ENCODE measurements at places on chromosomes 12 and 14.

- no peak for DNase-seq
These were observed 4.0 kb downstream of the GLT1D1 start for GRCh38 chr12:128857133-128857763.

DNA sequence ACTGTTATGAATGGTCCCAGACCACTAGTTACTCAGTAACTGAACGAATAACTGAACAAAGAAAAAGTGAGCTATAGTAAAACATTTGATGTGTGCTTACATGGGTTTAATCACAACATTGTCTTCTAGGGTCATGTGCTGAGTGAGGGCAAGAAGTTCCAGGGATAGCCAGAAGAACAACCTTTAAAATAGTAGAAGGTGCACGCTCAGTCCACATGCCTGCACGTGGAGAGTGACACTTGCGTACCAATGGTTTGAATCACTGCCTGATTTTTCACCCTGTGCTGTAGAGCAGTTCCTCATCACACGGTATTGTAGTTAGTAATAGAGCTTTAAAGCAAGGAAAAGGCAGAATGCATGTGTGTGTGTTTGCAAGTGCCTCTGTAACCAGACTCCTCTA is 224.2 kb downstream of the EGLN3 start:
- DNase-seq = no peak

DNA sequence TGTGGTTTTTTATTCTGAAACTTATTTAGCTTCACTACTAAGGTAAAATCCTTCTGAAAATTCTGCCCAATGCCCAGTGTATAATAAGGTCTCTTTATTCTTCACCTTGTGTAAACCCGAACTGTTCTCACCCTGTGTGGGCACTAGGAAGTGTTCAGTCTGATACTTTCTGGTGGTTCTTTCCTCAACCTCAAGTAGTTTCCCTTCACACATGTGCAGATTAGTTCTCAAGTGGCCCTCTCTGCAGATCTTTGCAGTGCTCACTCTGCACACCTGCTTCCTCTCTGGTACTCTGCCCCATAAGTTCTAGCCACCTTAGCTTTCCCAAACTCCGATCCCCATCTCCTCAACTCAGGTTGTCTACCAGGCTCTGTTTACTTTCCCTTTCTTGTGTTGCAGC is 61.6 kb downstream of the RAD51B start:
- DNase-seq = no peak

DNA sequence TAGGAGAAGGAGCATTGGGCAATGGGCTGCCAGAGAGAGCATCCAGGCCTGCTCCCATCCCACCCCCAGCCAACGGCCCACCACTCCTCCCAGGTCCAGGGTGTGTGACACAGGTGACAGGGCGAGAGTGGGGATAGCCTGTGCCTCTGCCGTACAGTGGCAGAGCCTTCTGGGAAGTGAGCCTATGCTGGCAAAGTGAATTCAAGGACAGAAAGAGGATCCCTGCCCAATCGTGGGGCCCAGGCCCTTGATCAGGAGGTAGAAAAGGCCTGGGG is 553 bp upstream of the KRT79 start:
- no peak for DNase-seq

DNA sequence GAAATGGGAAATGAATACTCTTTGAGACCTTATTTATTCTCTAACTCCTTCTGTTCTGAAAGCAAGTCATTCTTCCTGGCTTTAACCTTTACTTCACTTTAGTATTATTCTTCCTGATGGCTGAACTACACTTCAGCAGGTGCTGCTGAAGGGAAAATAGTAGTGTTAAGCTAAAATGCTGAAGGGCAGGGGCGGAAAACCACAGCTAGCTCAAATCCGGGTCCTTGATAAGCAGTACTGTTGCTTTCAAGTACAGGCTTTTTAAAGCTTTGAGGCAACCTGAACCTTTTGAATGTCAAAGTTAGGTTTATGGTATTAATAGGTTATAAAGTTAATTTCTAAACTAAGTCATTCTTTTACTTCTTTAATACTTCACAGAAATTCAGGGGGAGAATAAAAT is 10.7 kb downstream of the CCDC196 start:
- no peak for DNase-seq

DNA sequence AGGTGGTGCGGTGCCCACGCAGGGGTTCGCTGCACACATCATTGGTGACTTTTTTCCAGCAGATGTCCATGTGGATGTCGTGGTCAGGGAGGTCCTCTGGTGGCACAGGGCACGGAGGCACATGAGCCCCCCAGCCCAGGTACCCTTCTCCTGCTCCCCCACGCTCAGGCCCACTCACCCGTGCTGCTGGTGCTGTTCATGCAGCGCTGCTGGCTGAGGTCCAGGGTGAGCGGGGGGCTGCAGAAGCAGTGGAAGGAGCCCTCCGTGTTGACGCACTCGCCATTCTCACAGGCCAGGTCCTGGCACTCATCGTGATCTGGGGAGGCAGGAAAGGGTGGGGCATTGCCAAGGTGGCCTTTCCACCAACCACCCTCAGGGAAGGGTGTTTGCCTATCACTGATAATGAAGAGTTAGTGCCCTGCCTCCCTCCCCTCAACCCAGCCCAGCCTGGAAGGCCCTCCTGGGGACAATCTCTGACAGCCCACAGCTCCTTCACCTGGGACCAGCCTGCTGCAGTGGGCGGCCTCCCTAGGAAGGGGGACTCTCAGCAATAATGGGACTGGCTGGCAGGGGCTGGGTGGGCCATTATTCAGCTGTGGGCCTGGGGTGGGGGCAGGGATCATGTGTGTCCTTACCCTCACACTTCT is 9.8 kb downstream of the ISCA2 start:
- DNase-seq = no peak

- DNase-seq = no peak
These were observed 3.4 kb upstream of the FBXO34 start for GRCh38 chr14:55267820-55268219.

GRCh38 chr14:72711936-72712335 is 182.0 kb downstream of the DPF3 start:
- no peak for DNase-seq

DNA sequence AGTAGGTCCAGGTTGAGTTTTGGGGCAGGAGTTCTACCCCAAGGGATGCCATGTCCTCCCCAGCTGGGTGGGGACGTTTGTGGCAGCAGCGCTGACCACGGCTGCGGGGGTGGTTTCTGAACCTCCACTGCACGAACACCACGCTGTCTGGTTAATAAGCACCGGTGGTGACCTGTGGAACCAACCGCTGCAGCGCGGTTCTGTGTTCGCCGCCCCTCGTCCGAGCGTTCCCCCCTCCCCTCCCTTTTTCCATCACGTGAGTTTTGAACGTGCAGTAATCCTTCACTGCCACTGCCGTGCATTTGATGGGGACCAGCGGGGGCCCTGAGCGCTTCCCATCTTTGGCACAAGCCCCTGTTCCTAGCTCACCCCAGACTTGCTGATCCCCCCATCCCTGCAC is 6.4 kb upstream of the ADSS1 start:
- DNase-seq = no peak

DNA sequence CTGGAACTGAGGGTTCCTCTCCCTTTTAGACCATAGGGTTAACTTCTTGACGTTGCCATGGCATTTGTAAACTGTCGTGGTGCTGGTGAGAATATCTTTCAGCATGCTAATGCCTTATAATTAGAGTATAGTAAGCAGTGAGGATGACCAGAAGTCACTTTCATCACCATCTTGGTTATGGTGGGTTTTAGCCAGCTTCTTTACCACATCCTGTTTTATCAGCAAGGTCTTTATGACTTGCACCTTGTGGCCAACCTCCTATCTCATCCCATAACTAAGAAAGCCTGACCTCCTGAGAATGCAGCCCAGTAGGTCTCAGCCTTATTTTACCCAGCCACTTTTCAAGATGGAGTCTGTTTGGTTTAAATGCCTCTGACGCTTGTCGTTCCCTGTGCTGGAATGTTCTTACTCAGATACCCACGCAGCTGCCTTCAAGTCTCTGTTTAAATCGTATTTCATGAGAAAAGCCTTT is 44.2 kb downstream of the BBS10 start:
- peak; percentile 45 for DNase-seq

DNA sequence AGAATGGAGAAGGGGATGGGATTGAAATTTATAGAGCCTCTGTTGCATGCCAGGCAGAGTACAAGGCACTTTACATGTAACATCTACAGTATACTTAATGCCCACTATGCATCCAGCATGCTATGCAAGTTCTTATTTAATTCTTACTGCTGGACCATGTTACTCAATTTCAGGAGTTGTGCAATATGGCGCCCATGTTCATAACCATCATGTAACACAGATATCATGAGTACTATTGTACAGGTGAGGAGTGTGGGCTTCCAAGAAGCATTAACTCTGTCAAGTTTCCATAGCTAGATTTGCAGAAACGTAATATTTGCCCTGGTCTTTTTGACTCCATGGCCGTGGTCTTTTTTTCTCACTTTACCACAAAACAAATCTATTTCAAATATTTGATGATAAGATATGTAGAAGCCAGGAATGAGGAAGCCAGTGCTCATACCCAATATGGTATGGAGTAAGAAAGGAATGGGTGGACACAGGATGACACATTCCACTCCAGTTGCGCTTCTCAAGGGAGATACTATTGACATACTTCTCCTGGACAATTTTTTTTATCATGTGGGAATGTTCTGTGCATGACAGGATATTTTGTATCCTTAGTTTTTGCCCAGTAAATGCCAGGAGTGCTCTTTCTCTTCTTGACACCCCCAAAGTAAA is 191.8 kb downstream of the C12orf75 start:
- DNase-seq = peak; percentile 32

DNA sequence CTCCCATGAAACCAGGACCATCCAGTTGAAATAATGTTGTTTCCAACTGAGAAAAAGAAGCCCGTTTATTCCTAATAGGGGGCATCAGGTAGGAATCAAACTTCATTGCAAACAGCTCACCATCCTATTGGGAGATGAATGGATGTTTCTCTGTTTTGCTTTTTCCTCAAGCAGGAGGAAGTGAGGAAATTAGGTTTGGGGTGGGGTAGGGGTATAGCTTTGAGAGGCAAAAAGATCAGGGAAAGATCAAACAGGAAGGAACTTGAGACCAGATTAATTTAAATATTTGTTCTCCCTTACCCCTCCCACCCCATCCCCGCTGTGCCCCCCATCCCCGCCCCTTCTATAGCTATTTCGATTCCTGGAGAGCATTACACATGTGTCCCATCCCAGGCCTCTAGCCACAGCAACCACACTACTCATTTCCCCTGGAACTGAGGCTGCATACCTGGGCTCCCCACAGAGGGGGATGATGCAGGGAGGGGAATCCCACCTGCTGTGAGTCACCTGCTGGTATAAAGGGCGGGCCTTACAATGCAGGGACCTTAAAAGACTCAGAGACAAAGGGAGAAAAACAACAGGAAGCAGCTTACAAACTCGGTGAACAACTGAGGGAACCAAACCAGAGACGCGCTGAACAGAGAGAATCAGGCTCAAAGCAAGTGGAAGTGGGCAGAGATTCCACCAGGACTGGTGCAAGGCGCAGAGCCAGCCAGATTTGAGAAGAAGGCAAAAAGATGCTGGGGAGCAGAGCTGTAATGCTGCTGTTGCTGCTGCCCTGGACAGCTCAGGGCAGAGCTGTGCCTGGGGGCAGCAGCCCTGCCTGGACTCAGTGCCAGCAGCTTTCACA is at the start of gene IL23A:
IL23A (plus strand) TSS at position 577 of the 850 bp plus-strand sequence; CDS start at position 738, 161 bp downstream.
- peak; percentile 32 for DNase-seq

- no peak for DNase-seq
These were observed 59.6 kb upstream of the EEA1 start for GRCh38 chr12:92988622-92989130.

GRCh38 chr14:53328841-53329240 is 175.7 kb upstream of the DDHD1 start:
- no peak for DNase-seq

DNA sequence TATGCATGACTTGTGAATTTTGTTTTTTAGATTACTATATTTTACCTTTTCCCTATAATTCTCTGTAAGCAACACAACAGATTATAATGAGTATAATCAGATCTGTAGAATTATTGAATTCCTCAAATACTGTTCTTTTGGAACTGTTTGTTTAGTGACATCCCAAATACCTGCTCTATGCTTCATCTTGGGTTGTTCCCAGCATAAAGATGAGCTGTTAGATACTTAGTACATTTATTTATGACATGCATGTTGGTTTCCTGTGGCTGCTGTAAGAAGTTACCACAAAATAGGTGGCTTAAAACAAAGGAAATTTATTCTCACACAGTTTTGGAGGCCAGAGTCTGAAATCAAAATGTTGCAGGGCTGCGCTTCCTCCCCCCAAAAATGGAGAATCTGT is 78.4 kb downstream of the PTPRR start:
- no peak for DNase-seq

GRCh38 chr12:6383572-6384498 is at the start of gene LTBR:
Gene LTBR, plus strand, starts transcription at chr12:6384162. Its CDS starts 197 bp downstream, at chr12:6384359.
- DNase-seq = peak; percentile 93

GRCh38 chr12:56723889-56724700 is 1.0 kb downstream of the NACA start:
- peak; percentile 94 for DNase-seq

DNA sequence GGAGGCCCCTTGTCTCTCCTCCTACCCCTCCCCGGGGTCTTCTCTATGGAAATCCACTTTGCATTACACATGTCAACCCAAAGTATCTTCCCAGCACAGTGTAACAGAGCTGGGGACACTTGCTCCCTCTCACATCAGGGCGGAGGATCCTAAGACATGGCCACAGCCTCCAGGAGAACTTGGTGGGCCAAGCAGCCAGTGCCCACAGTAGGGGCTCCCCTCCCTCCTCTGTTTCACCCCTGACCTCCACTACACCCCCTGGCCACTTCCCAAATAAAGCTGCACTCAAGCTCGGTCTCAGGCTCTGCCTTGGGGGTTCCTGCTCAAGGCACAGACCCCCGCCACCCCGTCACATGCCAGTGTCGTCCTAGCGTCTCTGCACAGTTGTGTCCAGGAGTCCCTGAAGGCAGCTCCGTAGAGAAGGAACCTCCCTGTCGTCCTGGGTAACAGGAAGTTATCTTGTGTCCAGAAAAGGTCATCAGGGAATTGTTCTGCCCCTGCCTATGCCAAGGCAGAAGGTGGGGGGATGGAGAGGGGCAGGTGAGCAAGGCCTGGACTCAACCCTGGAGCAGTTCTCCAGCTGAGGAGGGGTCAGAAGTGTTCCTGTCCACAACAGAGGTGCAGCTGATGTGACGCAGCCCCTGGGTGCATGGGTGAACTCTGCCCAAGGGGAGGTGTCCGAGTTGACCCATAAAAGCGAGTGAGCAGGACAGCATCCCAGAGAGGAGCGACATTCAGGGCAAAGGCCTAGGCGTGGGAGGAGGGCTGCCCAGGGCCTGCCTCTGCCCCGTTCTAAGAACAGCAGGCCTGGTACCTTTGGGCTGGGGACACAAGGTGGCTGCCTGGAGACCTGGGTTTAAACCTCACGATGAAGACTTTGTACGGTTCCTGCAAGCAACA is 25.5 kb downstream of the DIO3 start:
- no peak for DNase-seq

DNA sequence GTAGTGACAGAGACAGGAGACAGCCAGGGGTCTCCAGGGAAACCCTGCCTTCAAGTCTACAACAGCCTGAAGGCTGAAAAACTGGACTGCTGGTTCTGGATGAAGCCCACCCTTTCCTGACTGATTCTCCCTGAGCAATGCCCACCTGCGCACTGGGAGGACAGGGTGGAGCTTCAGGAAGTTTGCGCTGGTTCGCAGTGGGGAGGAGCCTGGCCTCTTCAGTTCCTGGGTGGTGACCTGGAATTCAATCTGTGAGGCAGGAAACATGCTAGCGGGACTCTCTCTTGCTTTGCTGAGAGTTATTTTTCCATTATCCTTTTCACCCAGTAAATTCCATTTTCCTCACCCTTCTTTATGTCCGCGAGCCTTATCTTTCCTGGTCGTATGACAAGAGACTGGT is 600.8 kb downstream of the TRHDE start:
- DNase-seq = no peak
